Epithelial cell of proximal tubule (primary cell): ENCODE measurements at places on chromosomes 12 and 14. TPM values are rescaled to one million over a fixed set of nuclear protein-coding genes. Genes with fewer than 3 reads are reported as not detected.
A peak's percentile ranks its signal among the peaks of the same experiment; 100 is the strongest.

- DNase-seq, result no peak
Observed at GRCh38 chr12:14213542-14213941, 151.9 kb upstream of the ATF7IP start.

DIO2 gene
- total RNA-seq, result 0.07 TPM in 1 of 2 replicates, not detected in the other

GRCh38 chr14:93115821-93116675 lies at the start of gene ITPK1:
Gene ITPK1 (minus strand): TSS chr14:93115925. CDS start chr14:93115163, 762 bp downstream.
- no peak for DNase-seq

- DNase-seq, result no peak
Observed at GRCh38 chr14:56808383-56809269, 1.7 kb downstream of the OTX2 start.

DNA sequence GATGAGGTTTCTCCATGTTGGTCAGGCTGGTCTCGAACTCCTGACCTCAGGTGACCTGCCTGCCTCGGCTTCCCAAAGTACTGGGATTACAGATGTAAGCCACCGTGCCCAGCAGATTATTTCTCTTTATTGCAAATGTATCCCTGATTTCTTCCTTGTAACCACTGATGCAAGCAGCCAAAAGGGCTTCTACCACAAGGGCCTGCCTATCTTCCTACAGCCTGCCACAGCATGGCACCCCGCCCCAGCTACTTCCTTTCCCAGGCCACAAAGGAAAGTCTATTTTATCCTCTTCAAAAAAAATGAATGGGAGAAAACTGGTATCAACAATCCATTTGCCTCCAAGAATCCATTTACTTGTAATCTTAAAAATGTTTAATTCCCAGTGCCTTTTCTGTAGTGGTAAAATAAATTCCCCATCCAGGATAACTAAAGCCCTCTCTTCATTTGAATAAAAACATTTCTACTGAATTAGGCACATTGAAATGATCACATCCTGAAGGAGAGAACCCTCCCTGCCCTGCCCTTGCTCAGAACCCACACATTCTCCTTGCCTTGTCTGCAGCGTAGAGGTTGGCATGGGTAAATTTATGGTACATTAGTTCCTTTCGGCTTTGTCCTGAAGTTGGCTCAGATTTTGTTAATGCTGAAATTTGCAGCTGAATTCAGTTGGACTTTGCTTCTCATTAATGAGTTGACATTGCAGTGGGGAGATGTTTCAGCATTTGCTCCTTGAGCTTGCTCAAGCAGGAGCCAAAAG lies 19.2 kb downstream of the GPHB5 start:
- no peak for DNase-seq

DNA sequence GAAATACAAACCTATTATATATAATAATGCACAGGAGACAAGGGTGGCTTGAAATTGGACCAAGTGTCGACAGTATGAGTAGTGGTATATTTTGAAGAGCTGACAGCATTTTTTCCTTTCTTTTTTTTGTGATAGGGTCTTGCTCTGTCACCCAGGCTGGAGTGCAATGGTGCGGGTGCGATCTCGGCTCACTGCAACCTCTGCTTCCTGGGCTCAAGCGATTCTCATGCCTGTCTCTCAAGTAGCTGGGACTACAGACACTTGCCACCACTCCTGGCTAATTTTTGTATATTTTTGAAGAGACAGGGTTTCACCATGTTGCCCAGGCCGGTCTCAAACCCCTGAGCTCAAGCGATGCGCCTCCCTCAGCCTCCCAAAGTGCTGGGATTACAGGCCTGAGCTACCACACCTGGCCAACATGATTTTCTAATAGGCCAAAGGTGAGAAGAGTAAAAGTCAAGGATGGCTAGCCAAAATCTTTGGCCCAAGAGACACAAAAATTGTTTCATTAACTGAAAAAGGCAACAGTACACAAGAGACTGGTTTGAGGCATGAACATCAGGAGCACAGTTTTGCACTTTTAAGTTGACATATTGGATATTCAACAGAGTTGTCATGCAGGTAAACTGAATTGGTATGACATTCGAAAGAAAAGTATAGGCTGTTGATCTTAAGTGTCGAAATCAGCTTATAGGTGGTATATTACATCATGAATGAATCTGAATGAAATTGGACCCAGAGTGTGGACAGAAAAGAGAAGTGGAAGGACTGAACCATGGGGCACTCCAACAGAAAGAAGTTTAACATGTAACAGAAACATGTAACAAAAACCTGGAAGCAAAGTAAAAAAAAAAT lies 12.5 kb downstream of the HNRNPC start:
- DNase-seq, result no peak

- no peak for DNase-seq
Observed at GRCh38 chr12:227286-227915, 13.4 kb upstream of the SLC6A12 start.

DNA sequence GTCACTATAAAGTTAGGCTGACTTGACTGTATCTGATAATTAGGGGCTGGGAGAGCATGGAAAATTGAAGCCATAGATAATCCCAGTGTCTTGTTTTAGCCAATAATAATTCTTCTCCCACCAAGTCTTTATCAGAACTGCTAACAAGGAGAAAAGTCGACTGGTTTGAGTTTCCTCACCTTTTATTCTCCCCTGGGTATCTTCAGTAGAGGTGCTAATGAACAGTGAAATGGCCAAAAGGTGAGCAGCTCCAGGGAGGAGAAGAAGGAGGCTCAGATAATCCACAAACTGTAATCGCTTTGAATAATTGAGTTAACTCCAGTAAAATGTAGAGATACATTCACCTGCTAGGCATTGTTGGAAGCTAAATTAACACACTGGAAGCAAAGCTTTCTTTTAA lies 72.6 kb downstream of the ETV6 start:
- no peak for DNase-seq

USP44 gene
- 2.1 and 7.9 TPM in 2 replicates for total RNA-seq

PIANP gene
- 0.06 TPM in 1 of 2 replicates, not detected in the other for total RNA-seq

PLEKHA5 gene
- 19.9 and 23.4 TPM in 2 replicates for total RNA-seq

- no peak for DNase-seq
Observed at GRCh38 chr12:108849660-108850059, 7.7 kb downstream of the SSH1 start.

CAPZA3 gene
- not detected in 2 replicates for total RNA-seq

- no peak for DNase-seq
Observed at GRCh38 chr14:22502007-22502406, 87.0 kb downstream of the DAD1 start.

- DNase-seq, result peak; percentile 20
Observed at GRCh38 chr12:4118017-4118510, 155.5 kb upstream of the CCND2 start.

GRCh38 chr14:105343194-105343593 lies 28.6 kb downstream of the PACS2 start:
- DNase-seq, result no peak

MYRFL gene
- 0.07 TPM in 1 of 2 replicates, not detected in the other for total RNA-seq

HOXC4 gene
- 2.8 and 3.3 TPM in 2 replicates for total RNA-seq

DNA sequence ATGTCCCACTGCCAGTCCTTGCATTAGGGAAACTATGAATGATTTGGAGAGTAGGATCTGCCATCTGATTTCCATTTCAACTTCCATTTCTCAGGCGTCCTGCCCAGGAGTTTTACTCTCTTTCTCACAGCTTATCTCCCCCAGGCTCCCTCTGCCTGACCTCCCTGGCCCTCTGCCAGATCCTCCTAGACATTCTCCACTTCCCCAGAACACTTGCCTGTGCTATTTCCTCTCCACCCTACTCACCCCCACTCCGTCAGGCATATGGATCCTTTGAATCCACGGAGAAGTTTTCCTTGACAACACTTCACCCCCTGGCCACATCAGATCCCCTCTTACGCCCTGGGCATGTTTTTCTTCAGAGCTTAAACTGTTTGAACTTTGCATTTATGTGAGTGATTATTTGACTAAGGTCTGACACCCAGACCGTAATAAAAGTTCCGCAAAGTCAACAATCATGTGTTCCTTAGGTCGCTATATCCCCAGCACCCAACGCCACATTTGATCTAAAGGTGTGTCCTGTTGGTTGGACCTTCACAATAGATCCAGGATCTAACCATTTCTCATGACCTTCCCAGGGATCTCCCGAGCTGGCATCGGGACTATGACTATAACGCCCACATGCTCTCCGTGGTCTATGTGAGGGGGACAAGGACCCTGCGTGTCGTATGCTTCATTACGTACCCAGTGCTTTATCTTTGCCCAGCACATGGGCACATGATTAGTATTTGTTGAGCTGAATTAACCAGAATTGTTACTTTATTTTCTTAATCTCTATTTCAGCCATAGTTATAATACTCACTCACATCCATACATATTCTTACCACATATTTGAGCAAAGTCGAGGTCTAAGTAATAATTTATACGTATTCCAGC lies 255.8 kb upstream of the FOXN3 start:
- DNase-seq, result no peak

DNA sequence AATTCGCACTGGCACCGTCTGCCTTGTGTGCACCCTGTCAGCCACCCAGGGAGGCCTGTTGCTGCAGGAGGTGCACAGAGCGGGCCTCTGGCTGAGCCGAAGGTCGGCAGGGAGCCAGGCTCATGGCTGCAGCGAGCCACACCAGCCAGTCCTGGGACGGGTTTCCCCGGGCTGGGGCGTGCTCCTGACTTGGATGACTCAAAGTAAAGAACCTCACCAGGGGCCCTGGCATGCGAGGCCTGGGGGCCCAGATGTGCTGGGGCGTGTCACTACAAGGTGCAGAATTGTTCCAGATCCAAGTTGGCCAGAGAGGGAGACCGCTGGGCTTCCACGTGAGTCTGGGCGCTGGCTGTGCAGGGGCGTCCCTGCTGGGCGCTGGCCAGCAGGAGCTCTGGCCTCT lies 34.5 kb downstream of the FBRSL1 start:
- peak; percentile 56 for DNase-seq

FOXA1 gene
- 8.2 and 9.1 TPM in 2 replicates for total RNA-seq

- no peak for DNase-seq
Observed at GRCh38 chr12:31224768-31225448, 101.0 kb downstream of the SINHCAF start.

GRCh38 chr14:64303471-64303917 lies 9.3 kb upstream of the ESR2 start:
- DNase-seq, result peak; percentile 15
